Myocyte (in vitro differentiated cells): ENCODE measurements at places on chromosomes 7 and 10. TPM values are rescaled to one million over a fixed set of nuclear protein-coding genes. Genes with fewer than 3 reads are reported as not detected.

- no peak for DNase-seq
Observed at GRCh38 chr7:96322373-96322695, 436 bp upstream of the SLC25A13 start.

DNA sequence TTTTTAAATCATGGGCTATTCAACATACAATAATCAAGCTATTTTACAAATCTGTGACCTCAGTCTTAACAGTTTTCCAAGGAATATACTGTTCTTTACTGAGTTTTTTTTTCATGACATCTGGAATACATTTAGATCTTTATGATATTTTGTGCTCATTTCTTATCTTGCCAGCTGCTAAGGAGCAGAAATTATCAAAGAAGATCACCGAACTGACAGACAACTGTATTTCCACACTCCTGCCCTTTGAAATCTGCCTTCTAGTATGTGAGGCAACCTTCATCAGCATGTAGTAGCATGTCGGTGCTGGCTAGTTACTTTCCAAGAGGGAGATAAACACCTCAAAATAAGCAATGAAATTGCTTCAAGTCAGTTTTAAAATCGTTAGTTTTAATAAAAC, 66.4 kb downstream of the NHLRC2 start:
- DNase-seq: no peak

The ASNS gene
- 23.4 and 34.8 TPM in 2 replicates for total RNA-seq

The ZNF365 gene
- 1.4 and 2.9 TPM in 2 replicates for total RNA-seq

DNA sequence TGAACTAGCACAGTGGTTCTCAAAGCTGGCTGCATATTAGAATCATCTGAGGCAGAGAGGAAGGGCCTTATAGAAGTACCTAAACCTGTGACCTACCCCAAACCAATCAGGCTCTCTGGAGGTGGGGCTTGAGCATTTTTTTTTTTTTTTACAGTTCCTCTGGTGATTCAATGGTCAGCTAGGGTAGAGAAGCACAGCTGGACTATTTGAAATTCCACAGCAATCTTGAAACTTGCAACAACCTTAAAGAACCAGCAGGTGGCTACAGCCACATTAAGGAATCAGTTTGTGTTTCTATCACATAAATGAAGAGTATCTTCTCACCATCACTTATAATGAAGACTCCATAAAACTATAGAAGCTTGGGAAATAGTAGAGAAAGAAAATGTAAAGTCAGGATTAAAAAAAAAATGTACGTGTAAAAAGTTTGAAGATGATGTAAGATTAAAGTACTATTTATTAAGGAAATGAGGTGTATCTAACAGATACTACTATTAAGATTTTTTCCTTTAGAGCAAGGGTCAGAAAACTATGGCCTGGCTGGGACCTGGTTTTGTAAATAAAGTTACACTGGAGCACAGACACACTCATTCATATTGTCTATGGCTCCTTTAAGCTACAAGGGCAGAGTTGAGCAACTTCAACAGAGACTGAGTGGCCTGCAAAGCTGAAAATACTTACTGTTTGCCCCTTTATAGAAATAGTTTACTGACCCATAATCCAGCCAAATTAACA, 3.8 kb downstream of the RTKN2 start:
- DNase-seq: peak; percentile 87

- no peak for DNase-seq
Observed at GRCh38 chr7:155882596-155882995, 70.3 kb upstream of the SHH start.

GRCh38 chr7:126840869-126841268, 411.9 kb downstream of the GRM8 start:
- DNase-seq: no peak

The MYL10 gene
- 0.31 TPM in 1 of 2 replicates, not detected in the other for total RNA-seq

The CALML5 gene
- not detected in 2 replicates for total RNA-seq

DNA sequence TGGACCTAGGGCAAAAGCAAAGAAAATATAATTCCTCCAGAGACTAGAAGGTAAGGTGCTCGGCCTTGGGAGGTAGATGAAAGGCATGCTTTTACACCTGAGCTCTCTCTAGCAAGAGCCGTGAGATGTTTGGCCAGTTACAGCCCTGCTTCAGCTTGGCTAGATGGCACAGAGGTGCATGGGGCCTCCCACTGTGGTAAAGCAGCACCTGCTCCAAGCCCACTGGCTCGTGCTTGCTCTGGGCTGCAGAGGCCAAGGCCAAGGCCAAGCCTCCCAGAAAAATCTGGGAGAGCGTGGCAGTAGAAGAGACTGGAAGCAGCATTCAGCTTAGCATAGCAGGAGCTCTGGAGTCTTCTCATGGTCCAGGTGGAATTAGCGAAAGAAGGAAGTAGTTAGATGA, 31.0 kb upstream of the OPALIN start:
- DNase-seq: no peak

The FEZF1 gene
- total RNA-seq: not detected in 2 replicates

GRCh38 chr10:52746169-52746568, 26.4 kb downstream of the MBL2 start:
- DNase-seq: no peak

The GNAI1 gene
- total RNA-seq: 42.4 and 44.0 TPM in 2 replicates

DNA sequence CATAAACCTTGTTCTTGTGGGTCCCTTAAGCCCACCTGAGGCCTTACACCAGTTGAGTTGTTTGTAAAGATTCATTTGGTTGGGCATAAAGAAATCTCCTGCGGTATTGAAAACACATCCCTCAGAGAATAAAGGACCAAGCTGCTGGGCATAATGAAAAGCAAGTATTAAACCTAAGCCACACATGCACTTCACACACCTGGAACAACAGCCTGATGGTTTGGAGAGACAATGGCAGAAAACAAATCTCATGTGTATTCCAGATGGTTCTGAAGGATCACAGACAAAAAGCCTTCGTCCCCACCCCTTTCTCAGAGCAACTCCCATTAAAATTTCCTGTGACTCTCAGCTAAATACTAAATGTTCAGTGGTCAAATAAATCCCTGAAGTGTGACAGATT, 44.2 kb downstream of the FEZF1 start:
- no peak for DNase-seq

GRCh38 chr7:12729112-12729511, 41.7 kb downstream of the ARL4A start:
- DNase-seq: peak; percentile 64

GRCh38 chr7:157609932-157610640, 273.3 kb downstream of the DNAJB6 start:
- DNase-seq: no peak
